Sigmoid colon (tissue), 7 donors: ENCODE measurements at places on chromosomes 6 and 20.
A peak's percentile ranks its signal among the peaks of the same experiment; 100 is the strongest.

DNA sequence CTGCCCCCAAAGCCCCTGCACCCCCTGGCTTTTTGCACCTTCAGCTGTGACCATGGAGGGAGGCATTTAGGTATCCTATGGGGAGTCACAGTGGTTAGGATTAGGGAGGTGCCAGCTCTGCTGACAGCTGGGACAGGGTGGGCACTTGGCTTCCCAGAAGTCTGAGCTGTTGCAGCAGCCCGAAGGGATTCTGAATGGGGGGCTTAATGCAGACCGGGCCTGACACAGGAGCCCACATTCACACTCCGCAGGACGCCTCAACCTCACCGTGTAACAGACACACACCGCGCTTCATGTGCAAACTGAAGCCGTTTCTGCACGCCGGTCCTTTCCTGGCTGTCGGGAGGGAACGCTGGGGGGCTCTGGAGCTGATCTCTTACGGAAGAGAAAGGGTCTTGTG lies 1.9 kb downstream of the EBF4 start:
- H3K4me1 ChIP-seq, result peaks cover 21% of the 10 kb centered on the region
- H3K36me3 ChIP-seq, result no peaks in the 10 kb centered on the region

DNA sequence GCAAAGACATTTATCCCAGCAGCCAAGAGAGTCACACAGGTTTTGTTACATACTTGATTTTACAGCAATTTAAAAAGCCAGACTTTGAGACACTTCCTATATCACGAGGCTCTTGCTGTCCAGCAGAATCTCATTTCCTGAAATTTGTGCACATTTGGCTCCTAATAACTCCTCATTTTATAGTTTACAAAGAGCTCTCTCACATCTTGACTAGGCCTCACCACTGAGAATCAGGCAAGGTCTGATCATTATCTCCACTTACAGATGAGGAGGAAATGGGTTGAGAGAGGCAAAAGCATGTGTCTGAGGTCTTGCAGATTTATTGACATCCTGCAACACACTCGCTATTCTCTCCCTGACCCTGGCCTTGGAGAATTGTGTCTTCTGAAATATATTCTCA lies 426.8 kb downstream of the MAFB start:
- H3K27ac ChIP-seq, result no peak overlapping the region

GRCh38 chr6:161038229-161039031 lies 46.9 kb downstream of the MAP3K4 start:
- H3K27ac ChIP-seq, result peak overlapping the region; percentile 82
- peak; percentile 90 for DNase-seq
- no peak overlapping the region for H3K4me3 ChIP-seq
- peaks cover 21% of the 10 kb centered on the region for H3K4me1 ChIP-seq
- no peaks in the 10 kb centered on the region for H3K27me3 ChIP-seq

DNA sequence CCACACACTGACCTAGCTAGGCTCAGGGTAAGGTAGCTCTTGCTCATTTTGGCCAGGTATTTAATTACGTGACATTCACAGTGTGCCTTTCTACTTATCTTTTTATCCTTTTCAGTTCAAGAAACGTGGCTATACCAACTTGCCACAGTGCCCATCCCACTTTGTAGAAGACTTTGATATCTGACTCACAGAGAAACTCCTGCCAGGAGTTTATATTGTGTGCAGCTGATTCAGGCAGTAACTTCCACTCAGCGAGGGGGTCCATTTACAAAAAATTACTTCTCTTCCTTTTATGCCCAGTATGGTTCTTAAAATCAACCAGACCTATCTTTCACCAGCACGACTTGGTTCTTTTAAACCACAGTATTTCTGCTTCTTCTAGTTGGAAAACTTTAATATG lies 75.6 kb downstream of the PRL start:
- H3K4me3 ChIP-seq, result no peak overlapping the region
- no peaks in the 10 kb centered on the region for H3K4me1 ChIP-seq
- H3K36me3 ChIP-seq, result no peaks in the 10 kb centered on the region
- H3K27ac ChIP-seq, result no peak overlapping the region
- DNase-seq, result no peak

GRCh38 chr20:54549658-54550326 lies 74.4 kb downstream of the DOK5 start:
- H3K27ac ChIP-seq, result no peak overlapping the region
- H3K27me3 ChIP-seq, result no peaks in the 10 kb centered on the region
- DNase-seq, result no peak
- H3K36me3 ChIP-seq, result no peaks in the 10 kb centered on the region
- no peaks in the 10 kb centered on the region for H3K4me1 ChIP-seq

DNA sequence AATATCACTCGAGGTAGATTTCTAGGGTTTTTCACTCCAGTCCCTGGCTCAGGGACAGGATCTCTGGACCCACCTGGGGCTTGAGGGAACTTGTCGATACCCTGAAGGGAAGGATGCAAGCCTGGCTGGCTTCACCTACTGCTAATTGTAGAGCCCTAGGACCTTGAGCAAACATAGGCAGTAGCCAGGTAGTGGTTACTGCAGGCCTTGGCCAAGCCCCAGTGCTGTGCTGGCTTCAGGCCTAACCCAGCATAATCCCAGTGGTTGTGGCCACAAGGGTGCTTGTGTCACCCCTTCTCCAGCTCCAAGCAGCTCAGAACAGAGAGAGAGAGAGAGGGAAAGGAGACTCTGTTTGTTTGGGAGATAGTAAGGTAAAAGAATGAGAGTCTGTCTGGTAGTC lies 5.8 kb upstream of the MCM9 start:
- DNase-seq, result peak; percentile 57
- no peaks in the 10 kb centered on the region for H3K27me3 ChIP-seq
- no peak overlapping the region for H3K4me3 ChIP-seq
- H3K27ac ChIP-seq, result no peak overlapping the region
- H3K36me3 ChIP-seq, result no peaks in the 10 kb centered on the region
- no peaks in the 10 kb centered on the region for H3K4me1 ChIP-seq

- no peak overlapping the region for H3K4me3 ChIP-seq
- no peaks in the 10 kb centered on the region for H3K4me1 ChIP-seq
- H3K36me3 ChIP-seq, result no peaks in the 10 kb centered on the region
- H3K27me3 ChIP-seq, result no peaks in the 10 kb centered on the region
- no peak overlapping the region for H3K27ac ChIP-seq
Observed at GRCh38 chr20:50629670-50630045, 61.7 kb downstream of the RIPOR3 start.

DNA sequence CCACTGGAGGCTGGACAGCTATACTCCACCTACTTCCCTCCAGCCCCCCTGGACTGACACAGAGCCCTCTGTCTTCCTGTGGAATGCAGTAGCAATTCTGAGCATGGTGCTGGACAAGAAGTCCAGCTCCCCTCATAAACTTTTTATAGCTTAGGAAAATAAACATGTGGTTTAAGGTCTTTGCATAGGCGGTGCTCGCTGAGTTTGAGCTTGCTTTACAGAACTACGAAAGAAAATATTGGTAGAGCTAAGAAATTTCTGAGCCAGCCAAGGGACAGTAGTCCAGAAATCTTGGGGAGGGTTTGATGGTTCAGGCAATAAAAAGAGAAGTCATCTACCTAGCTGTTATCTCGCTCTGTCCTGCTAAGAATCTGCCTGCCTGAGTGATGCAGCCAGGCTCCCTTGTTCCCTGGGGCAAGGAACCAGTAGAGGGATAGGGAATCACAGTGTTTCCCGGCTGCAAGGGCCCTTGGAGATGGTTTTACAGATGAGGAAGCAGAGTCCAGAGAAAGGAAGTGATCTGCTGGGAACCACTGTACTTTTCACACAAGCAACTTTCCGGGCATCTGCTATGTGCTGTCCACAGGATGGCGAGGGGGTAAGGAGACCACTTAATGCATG lies 343.4 kb downstream of the CDC5L start:
- H3K36me3 ChIP-seq, result no peaks in the 10 kb centered on the region
- no peaks in the 10 kb centered on the region for H3K27me3 ChIP-seq
- DNase-seq, result no peak
- H3K4me3 ChIP-seq, result no peak overlapping the region
- H3K27ac ChIP-seq, result peak overlapping the region; percentile 50

DNA sequence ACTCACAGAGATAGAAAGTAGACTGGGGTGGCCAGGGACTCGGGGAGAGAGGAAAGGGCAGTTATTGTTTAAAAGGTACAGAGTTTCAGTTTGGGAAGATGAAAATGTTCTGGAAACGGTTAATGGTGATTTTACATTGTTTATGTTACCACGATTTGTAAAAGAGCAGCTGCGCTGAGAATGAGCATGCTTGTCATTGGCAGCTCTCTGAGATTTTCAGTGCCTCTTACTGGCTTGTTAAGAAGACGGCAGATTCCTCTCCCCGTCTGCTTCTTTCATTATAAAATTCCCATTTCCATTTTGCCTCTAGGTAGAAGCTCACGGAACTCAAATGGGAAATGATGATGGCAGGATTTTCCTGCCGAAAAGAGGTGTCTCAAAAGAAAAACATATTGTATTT lies 39.7 kb upstream of the PPP1R3G start:
- H3K36me3 ChIP-seq, result no peaks in the 10 kb centered on the region
- H3K27me3 ChIP-seq, result no peaks in the 10 kb centered on the region
- no peak for DNase-seq
- H3K4me1 ChIP-seq, result no peaks in the 10 kb centered on the region

GRCh38 chr20:18840248-18840645 lies 26.7 kb downstream of the SCP2D1 start:
- no peaks in the 10 kb centered on the region for H3K36me3 ChIP-seq
- H3K27ac ChIP-seq, result no peak overlapping the region

DNA sequence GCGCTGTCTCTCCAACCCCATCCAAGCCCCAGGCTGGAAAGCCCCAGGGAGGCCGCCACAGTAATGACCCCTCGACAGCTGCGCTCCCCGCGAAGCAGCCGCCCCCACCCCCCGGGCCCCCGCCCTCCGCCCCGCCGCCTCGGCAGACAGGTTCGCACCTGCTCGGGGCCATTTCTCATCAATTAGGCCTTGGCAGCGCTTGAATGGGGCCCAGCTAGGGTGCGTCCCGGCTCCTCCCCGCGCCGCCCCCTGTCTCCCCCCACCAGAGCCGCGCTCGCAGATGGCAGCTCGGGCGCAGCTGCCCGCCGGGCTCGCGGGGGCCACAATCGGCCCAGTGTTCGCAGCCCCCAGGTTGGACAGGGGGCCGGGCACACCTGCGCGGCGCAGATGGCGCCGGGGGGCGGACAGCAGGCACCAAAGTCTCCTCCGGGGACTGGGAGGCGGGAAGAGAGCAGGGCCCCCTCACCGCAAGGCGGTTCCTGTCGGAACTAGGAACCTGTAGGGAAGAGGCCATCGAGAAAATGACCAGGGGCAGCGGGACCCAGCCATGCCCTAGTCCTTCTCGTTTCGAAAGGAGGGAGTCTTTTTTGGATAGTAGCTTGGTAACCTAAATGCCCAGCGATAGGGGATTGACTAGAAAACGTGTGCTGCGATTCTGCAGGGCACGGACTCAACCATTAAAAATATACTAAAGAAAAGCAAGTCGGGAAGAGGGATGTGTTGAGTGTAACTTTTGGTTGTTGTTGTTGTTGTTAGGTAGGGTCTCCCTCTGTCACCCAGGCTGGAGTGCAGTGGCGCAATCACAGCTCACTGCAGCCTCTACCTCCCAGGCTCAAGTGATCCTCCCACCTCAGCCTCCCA lies 83.2 kb upstream of the EYA2 start:
- no peak overlapping the region for H3K27ac ChIP-seq
- no peaks in the 10 kb centered on the region for H3K36me3 ChIP-seq
- peaks cover 49% of the 10 kb centered on the region for H3K27me3 ChIP-seq
- no peak for DNase-seq
- H3K4me3 ChIP-seq, result peak overlapping the region; percentile 27

GRCh38 chr20:35146299-35146919 lies 727 bp downstream of the EDEM2 start:
- H3K4me1 ChIP-seq, result peaks cover 19% of the 10 kb centered on the region
- H3K36me3 ChIP-seq, result peaks cover 5% of the 10 kb centered on the region
- DNase-seq, result no peak
- no peaks in the 10 kb centered on the region for H3K27me3 ChIP-seq
- H3K4me3 ChIP-seq, result peak overlapping the region; percentile 60

DNA sequence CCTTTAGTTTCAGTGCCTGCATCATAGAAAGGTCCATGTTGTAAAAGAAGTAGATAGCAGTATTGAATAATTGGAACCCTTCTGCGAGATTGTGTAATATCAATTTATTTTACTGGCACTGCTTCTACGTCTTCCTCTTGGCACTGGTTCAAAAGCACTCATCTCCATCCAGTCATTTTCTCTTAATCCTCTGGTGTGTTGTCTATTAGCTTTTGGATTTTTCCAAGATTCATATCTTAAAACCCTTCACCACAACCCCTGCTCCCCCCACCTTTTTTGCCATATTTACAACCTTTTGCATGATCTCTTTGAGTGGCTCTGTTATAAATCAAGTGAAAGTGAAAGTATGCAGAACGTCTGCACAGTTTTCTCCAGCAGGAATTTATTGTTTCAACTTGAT lies 76.6 kb upstream of the HSF2 start:
- H3K27ac ChIP-seq, result no peak overlapping the region
- no peaks in the 10 kb centered on the region for H3K36me3 ChIP-seq
- no peak overlapping the region for H3K4me3 ChIP-seq
- H3K27me3 ChIP-seq, result no peaks in the 10 kb centered on the region
- peaks cover 6% of the 10 kb centered on the region for H3K4me1 ChIP-seq

GRCh38 chr6:107360476-107360875 lies 98.9 kb downstream of the PDSS2 start:
- H3K4me3 ChIP-seq, result no peak overlapping the region
- no peaks in the 10 kb centered on the region for H3K36me3 ChIP-seq
- DNase-seq, result no peak
- H3K27me3 ChIP-seq, result no peaks in the 10 kb centered on the region
- no peak overlapping the region for H3K27ac ChIP-seq

DNA sequence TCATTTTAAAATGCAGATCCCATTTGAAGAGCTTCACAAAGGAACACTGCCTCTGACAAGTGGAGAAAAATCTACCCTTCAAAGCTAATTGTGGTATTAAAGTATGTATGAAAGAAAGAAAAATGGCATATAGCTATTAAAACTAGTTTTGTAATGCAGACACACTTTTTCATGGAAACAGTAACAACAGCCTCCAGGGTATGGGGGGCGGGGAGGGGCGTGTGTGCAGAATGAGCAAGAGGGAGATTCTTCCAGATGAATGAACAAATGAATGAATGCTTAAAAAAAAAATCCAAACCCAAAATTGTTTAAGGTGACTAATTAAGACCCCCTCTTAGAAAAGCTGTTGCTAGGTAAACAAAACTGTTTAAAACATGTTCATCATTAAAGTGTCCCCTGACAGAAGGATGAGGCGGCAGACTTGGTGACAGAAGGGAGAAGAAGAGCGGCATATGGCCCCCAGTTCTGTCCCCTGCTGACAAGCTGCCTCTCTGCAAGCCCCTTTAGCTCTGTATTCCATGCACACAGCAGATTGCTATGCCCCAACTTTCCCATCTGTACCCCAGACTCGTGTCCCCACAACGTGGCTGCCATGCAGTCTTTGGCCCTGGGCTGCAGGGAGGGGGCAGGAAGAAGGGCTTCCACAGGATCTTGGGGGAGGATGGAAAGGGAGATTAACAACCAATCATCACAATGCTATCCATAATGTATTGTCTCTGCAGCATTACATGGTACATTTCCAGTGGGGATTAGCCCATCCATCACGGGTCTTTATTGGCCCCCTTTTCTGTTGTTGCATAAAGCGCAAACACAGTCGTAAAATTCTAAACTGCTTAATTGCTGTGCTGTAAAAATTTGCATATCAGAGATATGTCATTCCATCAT lies 108.4 kb upstream of the OLIG3 start:
- no peaks in the 10 kb centered on the region for H3K36me3 ChIP-seq
- H3K4me3 ChIP-seq, result no peak overlapping the region
- no peak for DNase-seq
- no peak overlapping the region for H3K27ac ChIP-seq
- no peaks in the 10 kb centered on the region for H3K27me3 ChIP-seq
